ENCODE measurements at places on chromosomes 11 and 22.

DNA sequence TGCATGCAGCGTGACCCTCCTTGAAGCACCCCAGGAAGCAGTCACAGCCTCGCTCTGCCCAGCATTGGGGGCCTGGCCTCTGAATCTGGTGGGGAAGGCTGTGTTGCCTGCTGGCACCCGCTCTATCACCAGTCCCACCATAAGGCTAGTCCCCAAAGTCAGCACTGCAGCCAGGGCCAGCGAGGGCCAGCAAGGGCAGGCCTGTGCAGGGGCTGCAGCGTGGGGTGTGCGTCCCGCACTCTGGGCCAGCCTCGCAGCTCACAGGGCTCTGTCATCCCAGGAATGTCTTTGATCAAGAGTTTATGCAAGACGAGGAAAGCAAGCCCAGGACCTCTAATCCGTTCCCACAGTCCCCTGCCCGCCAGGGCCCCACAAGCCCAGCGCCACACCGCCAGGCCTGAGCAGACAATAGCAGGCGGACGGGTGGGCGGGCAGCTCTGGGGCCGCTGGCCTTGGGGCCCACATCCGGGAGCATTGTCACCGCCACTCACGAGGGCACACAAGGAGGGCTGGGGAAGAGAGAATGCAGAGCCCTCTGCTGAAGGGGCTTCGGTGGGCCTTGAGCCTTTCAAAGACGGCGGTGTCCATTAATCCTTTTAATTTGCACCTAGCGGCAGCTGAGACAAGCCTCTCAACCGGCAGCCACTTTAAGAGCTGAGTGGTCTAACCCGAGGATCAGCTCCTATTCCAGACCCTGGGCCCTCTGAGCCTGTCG is 17.1 kb downstream of the LTO1 start:
- no peak for DNase-seq

DNA sequence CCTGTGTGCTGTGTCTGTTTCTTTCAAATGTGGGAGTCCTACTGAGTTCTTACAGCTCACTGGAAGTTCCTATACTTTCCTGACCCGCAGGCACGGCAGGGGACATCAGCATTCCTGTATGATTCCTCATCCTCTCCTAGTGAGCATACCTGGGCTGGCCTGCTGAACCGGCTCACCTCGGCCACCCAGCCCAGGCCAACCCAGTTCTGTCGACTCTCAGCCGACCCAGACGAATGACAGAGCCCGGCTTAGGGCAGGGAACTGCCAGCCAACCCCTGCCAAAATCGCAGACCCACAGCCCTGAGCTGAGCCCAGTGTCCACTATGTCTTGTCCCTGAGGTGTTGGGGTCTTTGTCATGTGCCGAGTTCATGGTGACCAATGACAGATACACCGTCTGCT is 339.7 kb downstream of the BRD1 start:
- no peak for DNase-seq

- no peak for DNase-seq
Observed at GRCh38 chr11:1015826-1016545, 20.5 kb downstream of the MUC6 start.

DNA sequence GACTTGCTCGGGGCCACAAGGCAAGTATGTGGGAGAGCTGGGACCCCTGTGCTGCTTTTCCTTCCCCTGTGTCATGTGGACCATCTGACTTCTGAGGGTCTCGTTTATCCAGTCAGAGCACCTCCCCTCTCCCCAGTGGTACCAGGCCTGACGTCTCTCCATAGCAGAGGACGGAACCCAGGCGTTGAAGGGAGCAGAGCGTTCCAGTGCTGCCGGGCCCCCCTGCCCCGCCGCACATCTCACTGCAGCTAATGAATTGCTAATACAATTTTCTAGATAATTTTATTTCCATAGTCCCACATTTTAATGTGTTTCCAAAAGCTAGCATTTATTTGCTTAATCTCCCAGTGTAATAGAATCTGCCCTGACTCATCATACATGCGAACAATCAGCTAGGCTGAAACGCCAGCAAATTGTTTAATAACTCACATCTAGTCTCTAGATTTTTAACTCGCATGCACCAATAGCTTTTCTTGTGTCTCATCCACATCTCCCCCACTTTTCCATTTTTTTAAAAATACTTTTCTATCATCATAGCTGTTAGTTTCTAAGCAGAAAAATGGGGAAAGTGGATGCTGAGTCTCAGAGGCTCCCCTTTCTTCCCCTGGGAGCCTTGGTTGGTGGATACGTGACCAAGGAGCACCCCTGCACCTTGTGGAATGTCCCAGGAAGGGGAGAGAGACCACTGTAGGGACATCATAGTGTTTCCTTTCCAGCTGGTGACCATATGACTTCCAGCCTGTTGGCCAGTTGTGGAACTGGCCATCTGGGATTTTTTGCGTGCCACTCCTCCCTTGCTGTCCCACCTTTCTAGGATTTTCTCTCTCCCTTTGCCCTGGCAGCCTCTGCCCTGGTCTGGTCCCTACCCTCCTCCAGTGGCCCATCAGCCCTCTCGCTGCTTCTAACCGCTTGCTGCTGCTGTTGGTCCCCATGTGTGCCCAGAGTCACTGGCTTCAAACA is 58.6 kb upstream of the NNMT start:
- no peak for DNase-seq

GRCh38 chr11:122853261-122853660 is 15.0 kb downstream of the CRTAM start:
- DNase-seq: no peak

GRCh38 chr11:126082251-126083109 is 19.8 kb upstream of the CDON start:
- no peak for DNase-seq

- no peak for DNase-seq
Observed at GRCh38 chr11:121766991-121767390, 314.2 kb upstream of the SORL1-AS1 start.

DNA sequence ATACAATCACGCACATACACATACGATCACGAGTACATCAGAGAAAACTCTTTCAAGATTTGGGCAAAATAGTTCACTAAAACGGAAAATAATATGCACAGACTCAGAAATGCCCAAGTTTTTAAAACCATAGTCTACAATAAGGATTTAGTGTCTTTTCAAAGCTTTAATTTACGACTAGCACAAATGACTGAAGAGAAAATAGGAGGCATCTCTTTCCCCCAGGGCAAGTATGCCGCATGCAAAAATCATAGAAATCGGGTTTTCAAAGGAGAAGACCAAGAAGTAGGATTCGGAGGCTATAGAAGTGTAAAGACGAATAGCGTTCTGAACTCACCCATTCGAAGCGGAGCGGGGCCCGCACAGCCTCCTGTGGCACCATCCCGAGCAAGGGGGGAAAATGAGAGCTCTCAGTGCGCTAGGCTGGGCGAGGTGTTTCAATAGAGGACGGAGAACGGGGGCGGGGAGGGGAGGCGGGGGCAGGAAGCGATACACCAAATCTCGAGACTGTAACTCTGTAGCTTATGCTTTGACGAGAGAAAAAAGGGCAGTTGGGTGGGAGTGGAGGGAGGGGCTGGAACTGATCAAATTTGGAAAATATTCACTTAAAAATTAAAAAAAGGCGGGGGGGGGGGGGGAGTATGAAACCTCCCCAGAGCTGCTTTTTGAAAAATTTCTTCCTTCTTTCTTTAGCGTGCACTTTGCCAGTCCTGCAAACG is 15.8 kb downstream of the BLID start:
- DNase-seq: no peak

DNA sequence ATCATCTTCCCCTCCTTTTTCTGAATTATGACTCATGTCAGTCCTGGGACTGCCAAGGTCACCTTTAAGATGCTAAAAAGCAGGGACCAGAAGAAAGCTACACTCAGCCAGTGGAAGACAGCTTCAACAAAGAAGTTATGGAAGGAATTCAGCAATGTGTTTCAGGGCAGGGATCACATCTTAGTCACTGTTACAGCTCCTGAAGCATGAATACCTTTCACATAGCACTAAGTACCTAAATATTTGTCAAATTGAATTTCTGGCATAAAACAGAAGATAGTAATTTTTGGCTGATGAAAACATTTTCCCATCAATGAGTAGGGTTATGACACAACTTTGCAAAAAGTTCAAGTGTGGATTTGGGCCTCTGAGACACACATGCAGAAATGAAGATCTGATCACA is 5.2 kb downstream of the DDB1 start:
- DNase-seq: no peak

DNA sequence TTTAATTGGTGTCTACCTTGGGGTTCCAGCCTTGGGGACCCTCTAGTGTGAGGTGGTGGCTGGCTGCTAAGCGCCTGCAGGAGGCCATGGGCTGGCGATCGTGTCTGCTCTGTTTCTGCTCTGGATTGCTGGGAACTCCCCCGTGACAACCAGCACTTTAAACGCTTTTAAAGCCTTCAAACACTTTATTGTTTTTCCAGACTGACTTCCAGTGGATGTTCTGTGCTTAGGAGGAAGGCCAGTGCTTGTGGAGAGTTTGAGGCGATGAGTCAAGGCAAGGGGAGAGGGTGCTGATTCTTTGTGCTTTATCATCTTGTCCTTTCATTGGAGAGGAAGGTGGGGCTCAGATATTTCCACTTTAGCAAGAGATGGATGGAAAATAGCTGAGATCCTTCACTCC is 81.6 kb downstream of the FLI1 start:
- no peak for DNase-seq

GRCh38 chr11:62418733-62419132 is at the start of gene SCGB1A1:
SCGB1A1 (plus strand) TSS chr11:62419033; CDS start chr11:62419096, 63 bp downstream.
- no peak for DNase-seq

DNA sequence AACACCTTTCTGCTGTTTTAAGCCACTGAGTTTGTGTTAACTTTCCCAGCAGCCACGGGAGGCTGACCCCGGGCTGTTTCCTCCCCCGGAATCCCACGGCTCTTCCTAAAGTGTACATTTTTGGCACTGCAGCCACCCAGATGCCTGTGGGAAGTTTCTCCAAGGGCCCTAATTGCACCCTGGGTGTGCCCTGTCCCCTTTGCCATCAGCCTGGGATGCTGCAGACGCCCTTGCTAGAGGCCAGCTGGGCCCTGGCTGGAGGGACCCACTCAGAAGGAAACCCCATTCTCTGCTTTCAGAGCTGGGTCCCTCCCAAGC is 883.3 kb downstream of the BRD1 start:
- no peak for DNase-seq

DNA sequence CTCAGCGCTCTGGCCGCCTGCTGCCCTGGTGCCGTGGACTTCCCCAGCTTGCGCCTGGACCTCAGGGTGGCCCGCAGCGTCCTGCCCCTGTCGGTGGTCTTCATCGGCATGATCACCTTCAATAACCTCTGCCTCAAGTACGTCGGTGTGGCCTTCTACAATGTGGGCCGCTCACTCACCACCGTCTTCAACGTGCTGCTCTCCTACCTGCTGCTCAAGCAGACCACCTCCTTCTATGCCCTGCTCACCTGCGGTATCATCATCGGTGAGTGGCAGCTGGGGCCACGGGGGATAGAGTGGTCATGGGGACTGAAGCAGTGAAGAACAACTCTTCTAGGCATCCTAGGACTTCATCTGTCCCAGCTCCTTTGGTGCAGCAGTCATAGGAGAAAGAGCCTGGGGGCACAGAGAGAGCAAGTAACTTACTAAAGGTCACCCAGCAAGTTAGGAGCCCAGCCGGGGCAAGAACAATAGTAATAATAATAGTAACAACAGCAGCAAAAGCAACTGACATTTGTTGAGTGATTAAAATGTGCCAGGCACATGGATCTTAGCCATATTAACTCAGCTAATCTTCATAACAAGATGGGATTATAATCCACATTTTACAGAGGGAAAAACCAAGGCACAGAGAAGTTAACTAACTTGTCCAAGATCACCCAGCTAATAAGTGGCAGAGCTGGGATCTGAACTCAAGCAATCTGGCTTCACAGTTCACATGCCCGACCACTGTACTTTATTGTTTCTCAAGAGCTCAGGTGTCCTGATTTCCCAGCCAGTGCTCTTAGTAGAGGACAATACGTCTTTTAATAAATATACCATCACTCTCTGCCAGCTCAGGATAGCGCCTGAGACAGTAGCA is 1.4 kb downstream of the SLC35C1 start:
- DNase-seq: no peak

DNA sequence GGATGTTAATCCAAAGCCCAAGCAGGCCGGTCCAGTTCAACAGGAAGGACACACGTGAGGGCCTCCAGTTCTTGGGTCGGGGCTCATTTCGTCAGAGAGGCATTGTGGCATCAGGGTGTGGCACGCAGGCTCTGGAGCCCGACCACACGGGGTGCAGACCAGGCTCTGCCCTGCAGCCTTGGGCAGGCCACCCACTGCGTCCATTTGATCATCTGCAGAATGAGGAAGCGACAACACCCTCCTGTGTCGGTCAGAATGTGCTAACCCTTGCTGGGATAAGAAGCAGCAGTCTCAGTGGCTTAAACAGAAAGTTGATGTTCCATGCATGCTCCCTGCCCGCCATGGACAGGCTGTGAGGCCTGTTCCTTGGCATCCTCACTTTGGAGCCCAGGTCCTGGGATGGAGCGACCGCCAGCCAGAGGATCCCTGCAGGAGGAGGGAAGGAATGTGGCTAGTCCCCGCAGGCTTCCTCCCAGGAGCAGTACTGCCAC is 10.8 kb downstream of the RIBC2 start:
- DNase-seq: no peak
